Amygdala (tissue), 56 donors: ENCODE measurements at places on chromosomes 7 and 10.
A peak's percentile ranks its signal among the peaks of the same experiment; 100 is the strongest.

GRCh38 chr7:23093111-23093510 lies 12.5 kb upstream of the KLHL7 start:
- no peak for DNase-seq

DNA sequence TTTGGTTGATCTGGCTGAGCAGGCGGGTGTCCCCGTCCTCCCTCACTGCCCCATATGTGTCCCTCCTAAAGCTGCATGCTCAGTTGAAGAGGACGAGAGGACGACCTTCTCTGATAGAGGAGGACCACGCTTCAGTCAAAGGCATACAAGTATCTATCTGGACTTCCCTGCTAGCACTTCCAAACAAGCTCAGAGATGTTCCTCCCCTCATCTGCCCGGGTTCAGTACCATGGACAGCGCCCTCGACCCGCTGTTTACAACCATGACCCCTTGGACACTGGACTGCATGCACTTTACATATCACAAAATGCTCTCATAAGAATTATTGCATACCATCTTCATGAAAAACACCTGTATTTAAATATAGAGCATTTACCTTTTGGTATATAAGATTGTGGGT lies 26.9 kb upstream of the TRIM56 start:
- DNase-seq: no peak

GRCh38 chr10:4240608-4241197 lies 455.7 kb upstream of the KLF6 start:
- no peak for DNase-seq

DNA sequence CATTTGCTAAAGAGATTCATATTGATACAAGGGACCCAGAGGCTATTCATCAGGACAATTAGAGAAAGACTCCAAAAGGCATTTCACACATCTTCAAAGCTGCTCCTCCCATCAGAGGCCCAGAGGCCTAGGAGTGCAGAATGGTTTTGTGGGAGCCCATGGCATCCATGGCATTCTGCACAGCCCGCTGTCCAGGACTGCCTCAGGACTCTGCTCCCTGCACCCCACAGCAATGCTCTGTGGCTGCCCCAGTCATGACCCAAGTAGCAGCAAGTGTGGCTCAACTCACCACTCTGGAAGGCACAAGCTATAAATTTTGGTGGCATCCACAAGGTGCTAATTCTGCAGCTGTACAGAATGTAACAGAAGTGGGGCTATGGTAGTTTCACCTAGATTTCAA lies 38.5 kb downstream of the ZNF438 start:
- DNase-seq: no peak

GRCh38 chr7:132897093-132897687 lies 184.7 kb downstream of the CHCHD3 start:
- DNase-seq: no peak

- DNase-seq: no peak
Measured at GRCh38 chr10:45673074-45673648, 589 bp upstream of the ZFAND4 start.

DNA sequence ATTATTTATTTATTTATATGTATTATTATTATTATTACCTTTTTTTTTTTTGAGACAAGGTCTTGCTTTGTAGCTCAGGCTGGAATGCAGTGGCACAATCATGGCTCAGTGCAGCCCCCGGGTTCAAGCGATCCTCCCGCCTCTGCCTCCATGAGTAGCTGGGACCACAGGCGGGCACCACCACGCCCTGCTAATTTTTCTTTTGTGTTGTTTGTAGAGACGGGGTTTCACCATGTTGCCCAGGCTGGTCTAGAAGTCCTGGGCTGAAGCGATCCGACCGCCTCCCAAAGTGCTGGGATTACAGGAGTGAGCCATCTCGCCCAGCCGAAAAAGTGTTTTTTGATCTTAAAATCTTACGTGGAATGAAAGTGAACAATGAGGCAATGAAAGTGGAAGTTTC lies 79.4 kb upstream of the C1GALT1 start:
- DNase-seq: no peak

DNA sequence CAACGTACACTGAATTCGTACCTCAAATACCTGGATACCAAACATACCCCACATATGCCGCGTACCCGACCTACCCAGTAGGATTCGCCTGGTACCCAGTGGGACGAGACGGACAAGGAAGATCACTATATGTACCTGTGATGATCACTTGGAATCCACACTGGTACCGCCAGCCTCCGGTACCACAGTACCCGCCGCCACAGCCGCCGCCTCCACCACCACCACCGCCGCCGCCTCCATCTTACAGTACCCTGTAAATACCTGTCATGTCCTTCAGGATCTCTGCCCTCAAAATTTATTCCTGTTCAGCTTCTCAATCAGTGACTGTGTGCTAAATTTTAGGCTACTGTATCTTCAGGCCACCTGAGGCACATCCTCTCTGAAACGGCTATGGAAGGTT lies 9.5 kb upstream of the SGCE start:
- DNase-seq: no peak

DNA sequence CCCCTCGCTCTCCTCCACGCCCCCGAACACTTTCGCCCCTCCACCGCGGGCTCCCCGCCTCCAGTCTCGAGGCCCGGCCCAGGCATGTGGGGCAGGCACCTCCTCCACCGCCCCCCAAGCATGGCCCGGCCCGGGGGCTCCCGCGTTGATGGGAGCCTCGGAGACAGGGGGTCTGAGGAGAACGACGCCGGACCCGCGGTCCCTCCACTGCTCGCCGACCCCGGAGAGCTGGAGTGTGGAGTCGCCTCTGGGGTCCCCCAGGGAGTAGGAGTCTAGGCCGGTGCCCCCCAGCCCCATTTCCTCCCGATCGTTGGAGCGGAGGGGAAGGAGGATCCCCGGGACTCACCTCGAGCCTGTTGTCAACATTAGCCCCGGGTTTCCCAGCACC lies 206 bp downstream of the UPF2 start:
- DNase-seq: peak; percentile 42

DNA sequence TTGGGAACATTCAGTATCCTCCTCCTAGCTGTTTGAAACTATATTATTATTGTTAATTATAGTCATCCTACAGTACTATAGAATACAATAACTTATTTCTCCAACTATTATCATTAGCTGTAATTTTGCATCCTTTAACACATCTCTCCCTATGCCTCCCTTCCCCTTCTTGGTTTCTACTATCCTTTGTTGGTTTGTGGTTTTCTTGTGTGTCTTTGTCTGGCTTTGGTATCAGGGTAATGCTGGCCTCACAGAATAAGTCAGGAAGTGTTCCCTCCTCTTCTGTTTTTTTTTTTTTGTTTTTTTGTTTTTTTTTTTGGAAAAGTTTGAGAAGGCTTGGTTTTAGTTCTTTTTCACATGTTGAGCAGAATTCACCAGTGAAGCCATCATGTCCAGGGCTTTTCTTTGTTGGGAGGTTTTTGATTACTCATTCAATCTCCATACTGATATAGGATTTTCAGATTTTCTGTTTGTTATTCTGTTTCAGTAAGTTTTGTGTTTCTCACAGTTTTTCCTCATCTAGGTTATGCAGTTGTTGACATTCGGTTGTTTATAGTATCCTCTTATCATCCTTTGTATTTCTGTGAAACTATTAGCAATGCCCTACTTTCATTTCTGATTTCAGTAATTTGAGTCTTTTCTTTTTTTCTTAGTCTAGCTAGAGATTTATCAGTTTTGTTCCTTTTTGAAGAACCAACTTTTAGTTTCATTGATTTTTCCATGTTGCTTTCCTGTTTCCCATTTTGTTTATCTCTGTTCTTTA lies 21.6 kb downstream of the C1GALT1 start:
- no peak for DNase-seq
